Right renal cortex interstitium (tissue), 3 donors: ENCODE measurements at places on chromosomes 3 and 15.

GRCh38 chr3:112606098-112606497 lies 34.8 kb downstream of the CCDC80 start:
- no peak for DNase-seq

DNA sequence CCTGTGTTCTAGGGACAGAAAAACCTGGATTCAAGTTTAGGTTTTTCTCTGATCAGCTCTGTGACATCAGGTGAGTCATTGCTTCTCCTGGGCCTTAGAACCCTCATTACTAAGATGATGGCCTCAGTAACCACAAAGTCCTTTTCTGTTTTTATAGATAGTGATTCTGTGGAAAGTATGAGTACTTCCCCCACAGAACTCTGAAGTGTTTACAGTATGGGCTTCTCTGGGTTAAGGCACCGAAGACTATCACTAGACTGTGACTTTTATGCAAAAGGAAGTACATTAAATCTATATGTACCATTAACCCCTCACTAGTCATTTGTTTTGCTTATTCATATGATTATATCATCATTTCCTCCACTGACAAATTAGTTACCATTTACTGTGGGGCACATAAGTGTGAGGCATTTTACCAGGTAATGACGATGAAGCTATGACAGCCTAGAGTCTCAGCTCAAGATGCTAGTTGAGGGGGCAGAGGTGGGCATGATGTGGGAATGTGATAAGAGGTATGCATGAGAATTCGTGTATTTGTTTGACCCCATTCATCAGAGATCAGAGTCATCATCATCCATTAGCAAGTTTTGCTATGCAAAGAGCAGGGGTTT lies 15.0 kb upstream of the RORA start:
- no peak for DNase-seq

DNA sequence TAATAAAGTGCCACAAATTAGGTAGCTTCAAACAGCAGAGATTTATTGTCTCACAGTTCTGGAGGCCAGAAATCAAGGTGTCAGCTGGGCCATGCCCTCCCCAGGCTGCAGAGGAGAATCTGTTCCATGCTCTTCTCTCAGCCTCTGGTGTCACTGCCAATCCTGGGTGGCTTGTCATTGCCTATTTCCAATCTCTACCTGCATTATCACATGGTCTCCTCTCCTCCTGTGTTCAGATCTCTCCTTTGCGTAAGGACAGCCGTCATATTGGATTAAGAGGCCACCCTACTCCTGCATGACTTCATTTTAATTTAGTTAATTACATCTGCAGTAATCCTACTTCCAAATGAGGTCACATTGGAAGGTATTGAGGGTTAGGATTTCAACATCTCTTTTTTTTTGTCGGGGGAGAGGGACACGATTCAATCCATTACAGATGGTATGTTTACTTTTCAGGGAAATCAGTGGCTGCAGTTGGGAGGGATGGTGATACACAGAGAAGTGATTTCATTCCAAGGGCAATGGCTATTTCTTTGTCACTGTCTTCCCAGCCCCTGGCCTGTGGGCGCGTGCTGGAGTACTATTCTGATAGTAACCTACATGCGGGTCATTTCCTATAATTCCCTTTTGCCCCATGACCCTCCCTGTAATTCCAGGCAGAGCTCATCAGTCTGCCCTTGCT lies 169.4 kb downstream of the MINAR1 start:
- DNase-seq = no peak

GRCh38 chr15:43957724-43958123 lies 130.9 kb downstream of the WDR76 start:
- DNase-seq = no peak

DNA sequence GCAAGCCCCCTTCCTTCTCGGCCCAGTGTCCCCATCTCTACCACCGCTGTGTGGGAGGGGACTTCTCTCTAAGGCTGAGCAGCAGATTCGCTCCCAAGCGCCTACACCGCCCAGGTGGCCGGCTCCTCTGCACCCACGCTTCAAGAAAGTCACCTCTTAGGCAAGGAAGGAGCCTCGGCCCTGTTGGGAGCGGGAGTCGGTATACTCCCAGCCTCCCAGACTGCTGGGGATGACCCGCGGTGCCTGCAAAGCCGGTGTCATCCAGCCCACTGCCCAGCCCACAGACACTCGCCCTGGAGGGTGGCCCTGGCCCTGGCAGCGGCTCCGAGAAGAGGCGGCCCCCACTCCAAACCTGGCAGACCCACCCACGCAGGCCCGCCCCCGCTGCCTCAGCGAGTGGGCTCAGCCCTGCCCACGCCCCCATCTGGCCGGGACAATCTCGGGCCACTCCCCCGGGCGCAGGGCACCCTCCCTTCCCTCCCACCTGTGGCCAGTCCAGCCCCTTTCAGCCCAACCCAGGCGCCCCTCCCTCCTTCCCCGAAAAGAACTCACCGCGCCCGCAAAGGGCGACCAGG lies 396 bp downstream of the CHRNB4 start:
- DNase-seq = no peak

GRCh38 chr3:58288011-58288728 lies 17.9 kb upstream of the RPP14 start:
- DNase-seq = no peak

DNA sequence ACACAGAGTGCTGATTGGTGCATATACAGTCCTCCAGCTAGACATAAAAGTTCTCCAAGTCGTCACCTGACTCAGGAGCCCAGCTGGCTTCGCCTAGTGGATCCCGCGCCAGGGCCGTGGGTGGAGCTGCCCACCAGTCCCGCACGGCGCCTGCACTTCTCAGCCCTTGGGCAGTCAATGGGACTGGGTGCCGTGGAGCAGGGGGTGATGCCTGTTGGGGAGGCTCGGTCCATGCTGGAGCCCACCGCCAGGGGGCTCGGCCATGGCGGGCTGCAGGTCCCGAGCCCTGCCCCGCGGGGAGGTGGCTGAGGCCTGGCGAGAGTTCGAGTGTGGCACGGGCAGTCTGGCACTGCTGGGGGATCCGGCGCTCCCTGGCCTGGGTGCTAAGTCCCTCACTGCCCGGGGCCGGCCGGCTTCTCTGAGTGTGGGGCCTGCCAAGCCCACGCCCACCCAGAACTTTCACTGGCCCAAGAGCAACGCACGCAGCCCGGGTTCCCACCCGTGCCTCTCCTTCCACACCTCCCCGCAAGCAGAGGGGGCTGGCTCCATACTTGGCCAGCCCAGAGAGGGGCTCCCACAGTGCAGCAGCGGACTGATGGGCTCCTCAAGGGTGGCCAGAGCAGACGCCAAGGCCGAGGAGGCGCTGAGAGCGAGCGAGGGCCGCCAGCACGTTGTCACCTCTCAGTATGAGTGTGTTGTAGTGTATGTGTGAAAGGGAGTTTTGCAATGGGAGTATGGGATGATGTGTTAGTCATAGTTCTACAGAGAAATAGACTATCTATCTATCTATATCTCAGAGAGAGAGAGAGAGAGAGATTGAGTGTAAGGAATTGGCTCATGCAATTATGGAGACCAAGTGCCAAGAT lies 69.0 kb downstream of the UBE2E2 start:
- DNase-seq = no peak

DNA sequence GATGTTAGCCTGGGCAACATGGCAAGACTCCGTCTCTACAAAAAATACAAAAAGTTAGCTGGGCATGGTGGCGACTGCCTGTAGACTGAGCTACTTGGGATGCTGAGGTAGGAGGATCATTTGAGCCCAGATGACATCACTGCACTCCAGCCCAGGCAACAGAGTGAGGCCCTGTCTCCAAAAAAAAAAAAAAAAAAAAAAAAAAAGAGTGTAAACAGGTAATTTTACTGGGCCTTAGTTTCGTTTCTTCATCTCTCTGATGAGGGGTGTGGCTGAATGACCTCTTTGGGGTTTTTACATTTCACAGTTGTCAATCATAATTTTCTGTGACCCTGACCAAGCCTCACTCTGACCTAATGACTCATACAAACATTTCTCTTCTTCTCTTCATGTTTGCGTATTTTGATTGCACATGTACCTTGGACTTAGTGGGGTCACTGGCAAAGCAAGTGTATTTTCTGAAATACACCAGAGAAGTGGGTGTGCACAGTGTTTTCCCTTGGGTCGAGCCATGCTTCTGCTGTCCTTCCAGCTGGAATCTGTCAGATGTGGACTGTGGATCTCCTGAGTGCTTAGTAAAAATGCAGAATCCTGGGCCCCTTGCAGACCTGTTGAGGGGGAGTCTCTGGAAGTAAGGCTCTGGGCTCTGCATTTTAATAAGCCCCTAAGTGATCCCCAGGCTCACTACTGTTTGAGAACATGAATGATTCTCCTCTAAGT lies 140.5 kb downstream of the FNDC3B start:
- DNase-seq = no peak

DNA sequence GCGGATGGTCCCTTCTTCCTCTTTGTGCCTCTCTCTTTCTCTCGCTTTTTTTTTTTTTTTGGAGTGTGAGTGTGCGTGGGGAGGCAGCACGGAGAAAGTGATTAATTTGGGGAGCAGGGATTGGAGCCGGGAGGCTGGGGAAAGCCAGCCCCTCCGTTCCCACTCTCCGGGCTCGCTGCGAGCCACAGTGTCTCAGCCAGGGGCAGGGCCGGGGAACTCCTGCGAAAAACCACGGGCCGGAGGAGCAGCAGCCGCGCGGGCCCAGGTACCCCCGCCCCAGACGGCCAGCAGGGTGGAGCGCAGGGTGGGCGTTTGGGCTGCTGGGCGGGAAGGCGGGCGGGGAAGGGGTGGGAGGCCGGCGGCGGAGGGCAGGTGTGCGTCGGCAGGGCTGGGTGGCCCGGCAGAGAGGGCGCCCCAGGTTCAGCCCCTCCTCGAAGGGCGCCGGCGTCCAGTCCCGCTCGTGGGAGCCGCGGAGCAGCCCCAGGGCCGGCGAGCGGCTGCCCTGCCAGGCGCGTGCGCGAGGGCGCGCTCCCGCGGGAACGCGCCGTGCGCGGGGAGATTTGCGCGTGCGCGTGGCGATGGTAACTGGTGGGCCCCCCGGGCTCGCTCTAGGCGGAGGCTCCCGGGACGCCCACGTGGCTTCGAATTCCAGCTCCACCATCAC lies 1.4 kb downstream of the CHL1 start:
- no peak for DNase-seq

DNA sequence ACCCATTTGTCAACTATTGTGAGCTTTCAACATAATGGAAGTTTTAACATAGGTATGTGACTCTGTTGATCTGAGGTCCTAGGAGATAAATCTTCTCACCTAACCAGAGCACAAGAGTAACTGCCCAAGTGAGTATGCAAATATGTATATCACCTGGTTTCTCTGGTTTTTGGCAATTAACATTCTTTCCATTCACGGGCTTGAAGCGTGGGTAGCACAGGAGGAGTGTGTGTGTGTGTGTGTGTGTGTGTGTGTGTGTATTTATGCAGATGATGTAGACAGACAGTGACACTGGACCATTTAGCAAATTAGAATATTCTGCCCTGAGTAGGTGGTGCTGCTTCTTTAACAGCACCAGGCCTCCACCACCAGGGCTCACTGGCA lies 15.0 kb downstream of the EPHB1 start:
- DNase-seq = no peak

GRCh38 chr3:18766974-18767373 lies 341.8 kb upstream of the SATB1 start:
- DNase-seq = no peak

DNA sequence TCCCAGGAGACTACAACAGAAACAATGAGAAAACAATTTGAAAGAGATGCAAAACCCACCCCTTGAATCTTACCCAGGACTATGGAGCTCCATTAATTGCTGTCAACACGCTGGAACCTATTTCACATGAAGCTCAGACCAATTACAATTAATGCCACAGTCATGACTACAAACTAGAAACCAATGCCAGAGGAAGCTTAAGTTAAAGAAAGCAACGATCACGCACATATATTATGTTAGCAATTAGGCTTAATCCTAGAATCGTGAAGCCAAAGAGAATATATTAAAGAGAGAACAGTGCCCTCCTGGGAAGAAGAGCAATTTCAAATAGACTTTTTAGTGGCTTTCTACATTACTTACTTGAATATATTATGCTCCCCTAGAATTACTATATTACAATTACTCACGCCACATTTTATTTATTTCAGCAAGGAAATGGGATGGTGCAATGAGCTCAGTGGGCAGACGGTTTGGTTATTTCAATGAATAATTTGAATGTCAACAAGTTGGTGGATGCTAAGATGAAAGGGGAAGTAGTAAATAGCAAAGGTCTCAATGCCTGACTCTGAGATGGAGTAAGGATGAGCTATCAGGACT lies 125.5 kb downstream of the GREM1 start:
- DNase-seq = no peak

DNA sequence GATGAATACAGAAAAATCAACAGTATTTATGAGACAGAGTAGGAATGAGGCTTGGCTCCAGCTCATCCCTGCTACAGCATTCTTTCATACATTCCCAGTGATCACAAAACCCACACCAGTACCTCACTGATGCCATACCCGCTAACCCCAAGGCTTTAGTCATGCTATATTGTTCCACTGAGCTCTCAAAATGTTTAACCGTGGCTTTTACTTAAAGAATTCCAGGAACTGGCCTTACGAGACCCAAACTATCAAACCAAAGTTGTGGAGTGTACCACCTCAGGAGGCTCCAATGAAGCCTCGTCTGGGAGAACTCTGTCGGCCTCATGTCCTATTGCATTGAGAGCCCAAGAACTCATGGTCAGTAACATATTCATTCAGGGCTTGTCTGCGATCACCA lies 278.9 kb downstream of the ULK4 start:
- no peak for DNase-seq

DNA sequence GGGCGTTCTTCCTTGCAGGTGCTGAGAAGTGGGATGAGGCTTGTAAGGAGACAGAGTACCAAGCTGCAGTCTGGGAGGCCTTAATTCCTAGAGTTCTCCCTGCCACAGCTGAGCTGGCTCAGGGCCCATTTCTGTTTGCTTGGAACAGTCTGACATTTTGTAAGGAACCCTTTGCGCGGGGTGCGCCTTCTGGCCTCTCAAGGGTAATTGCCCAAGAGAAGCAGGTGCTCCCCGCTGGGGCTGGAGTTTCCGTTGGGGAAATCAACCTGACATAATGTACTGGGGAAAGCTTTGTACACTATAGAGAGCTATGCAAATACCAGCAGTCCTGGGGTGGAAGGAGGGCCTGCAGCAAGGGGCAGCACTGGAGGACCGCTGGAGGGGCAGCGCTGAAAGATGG lies 83.6 kb downstream of the HMG20A start:
- no peak for DNase-seq

GRCh38 chr15:66675446-66675845 lies 26.6 kb upstream of the SMAD6 start:
- no peak for DNase-seq

DNA sequence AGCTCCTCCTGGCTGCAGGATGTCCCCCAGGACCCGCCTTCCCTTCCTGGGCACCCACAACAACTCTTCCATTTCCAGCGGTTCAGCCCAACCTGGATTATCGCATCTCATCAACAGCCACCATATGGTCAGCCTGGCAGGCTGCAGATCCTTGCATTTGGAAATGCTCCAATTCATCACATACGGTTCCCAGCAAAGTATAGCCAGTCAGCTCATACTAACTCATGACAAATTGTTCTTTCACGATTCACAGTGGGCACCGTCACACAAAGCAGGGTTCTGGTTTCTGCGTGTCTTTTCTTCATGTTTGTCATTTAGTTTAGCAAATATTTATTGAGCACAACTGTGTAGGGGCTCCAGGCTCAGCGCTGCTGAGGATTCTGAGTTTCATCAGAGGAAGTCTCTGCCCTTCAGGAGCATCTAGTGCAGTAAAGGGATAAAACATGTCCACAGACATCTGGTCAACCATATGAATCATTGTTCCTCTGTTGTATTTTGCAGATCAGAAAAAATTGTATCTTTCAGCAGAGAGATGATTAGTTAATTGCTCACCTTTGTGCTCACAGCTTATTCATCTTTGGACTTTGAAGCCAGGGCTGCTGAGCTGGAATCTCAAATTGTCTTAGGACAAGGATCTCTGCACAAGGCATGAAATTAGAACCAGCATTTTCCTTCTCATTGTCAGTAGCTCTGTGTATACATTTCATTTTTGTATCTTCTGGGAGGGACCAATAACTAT lies 125.1 kb downstream of the GABRG3 start:
- no peak for DNase-seq

- DNase-seq = no peak
Observed at GRCh38 chr15:67143646-67144045, 78.2 kb downstream of the SMAD3 start.
